WTC11 (cell line): ENCODE measurements at places on chromosomes 11 and 22. TPM values are rescaled to one million over a fixed set of nuclear protein-coding genes. Genes with fewer than 3 reads are reported as not detected.

- no peak for DNase-seq
Measured at GRCh38 chr22:40218723-40219294, 41.1 kb downstream of the TNRC6B start.

GRCh38 chr11:60912223-60912850 is 1.6 kb upstream of the TMEM109 start:
- DNase-seq = no peak

GRCh38 chr11:56841210-56841810 is 92.8 kb upstream of the OR9G4 start:
- peak; percentile 55 for DNase-seq

GRCh38 chr11:121474680-121475079 is 21.9 kb upstream of the SORL1-AS1 start:
- DNase-seq = no peak

- DNase-seq = no peak
Measured at GRCh38 chr11:79428406-79428805, 12.4 kb downstream of the TENM4 start.

DNA sequence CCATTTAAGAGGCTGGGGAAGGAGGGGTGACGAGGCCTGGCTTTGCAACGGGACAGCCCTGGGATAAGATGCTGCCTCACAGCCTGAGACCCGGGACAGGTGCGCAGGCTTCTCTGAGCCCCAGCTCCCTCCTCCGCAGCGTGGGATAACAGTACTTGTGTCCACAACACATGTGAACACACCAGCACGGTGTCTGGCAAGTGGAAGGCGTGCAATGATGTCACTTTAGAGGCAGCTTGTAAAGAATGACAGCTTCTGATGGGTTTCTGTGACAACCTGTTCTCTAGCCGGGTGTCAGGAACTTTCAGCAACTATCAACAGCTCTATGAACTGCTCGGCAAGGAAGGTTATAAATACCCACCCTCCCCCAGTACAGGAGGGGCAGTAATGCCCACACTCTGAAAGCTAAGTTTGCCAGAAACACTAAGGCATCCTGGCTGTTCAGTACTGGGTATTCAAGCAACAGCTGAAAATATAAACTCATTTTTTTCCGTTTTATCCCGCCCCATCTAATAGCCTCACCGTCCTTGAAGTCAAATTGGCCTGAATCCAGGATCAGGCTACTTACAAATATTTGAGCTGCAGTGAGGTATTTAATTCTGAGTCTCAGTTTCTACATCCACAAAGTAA is 59.7 kb downstream of the MYH9 start:
- no peak for DNase-seq

DNA sequence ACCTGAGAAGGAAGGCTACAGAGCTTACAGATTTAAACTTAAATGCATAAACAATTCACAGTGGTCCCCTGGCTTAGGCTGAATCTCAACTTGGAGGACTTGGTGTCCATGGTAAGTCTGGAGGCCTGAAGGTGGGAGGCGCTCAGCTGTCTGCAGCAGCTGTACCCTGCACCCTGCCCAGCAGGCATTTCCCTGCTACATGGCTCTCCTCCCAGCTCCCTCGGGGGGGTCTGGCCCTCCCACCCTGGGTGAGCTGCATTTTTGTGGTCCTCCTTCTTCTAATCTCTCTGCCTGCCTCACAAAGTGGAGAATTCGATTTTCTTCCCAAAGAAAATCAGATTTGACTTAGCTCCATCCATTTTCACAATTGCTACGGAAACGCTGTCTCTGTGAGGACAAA is 273.2 kb downstream of the KIRREL3 start:
- DNase-seq = no peak

GRCh38 chr11:35626501-35626900 is 8.2 kb downstream of the FJX1 start:
- DNase-seq = no peak

TH gene
- 0.16 TPM in 1 of 3 replicates, not detected in the others for total RNA-seq

HEPN1 gene
- total RNA-seq = not detected in 3 replicates

CECR2 gene
- 110 to 111 TPM (median 110 TPM) in 3 replicates for total RNA-seq

DNAJB7 gene
- total RNA-seq = not detected in 3 replicates
